NCI-H345 (cell line): ENCODE measurements at places on chromosomes 16 and 17.

DNA sequence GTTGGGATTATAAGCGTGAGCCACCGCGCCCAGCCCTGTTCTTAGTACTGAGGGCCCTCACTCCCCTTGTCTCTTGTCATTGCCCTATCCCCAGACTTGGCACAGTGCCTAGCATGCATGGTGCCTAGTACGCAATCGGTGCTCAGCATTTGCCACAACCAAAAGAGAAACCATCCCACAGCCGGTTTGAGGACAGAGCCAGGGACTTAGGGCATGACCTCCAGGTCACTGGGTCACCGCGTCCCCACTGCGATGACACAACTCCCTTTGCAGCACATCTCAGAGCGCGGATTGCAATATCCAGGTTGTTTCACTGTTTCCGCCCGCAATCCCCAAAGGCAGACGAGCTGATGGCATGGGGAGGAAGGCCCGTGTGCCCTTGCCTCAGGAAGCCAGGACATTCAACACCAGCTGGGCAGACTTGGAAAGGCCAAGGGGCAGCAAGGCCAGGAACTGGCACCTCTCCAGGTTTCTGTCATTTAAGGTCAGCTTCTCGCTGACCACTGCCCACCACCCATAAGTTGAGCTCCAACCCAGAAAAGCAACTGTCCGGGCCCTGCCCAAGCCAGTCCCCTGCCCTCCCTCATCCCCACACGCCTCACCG lies 274.5 kb downstream of the MRTFB start:
- DNase-seq = no peak

GRCh38 chr16:65024767-65025178 lies 97.1 kb downstream of the CDH11 start:
- no peak for DNase-seq

DNA sequence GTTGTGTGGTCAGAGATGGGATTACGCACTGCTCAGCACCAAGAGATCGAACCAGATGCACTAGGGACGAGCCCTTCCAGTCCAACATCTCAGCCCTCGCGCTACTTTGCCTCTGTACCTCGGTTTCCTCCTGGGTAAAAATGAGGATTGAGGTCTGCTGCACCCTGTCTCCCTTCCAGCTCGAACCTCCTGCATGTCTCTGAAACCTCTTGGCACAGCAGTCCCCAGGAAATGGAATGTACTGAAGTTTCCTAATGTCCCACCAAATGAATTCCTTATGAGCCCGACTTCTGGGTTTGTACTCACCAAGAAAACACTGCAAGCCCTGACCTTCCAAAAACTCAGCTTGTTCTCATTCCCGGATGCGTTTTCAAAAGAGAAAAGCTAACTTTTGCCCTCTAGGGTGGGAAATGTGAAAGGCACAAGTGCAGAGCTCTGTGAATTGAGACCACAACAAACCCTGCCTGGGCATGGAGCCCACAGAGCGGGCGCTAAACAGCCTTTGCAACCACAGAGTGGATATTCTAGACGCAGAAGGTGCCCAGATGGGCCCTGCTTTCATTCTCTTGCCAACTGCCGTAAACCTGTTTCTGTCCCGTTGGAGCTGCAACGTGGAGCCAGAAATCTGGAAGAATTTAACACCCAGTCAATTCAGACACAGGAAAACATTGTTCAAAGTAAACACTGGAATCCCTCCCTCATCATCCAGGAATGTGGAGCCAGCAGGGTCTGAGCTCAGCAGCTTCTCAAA lies 10.3 kb downstream of the CDRT4 start:
- no peak for DNase-seq

GRCh38 chr16:86819533-86819892 lies 241.2 kb downstream of the FOXL1 start:
- DNase-seq = no peak

DNA sequence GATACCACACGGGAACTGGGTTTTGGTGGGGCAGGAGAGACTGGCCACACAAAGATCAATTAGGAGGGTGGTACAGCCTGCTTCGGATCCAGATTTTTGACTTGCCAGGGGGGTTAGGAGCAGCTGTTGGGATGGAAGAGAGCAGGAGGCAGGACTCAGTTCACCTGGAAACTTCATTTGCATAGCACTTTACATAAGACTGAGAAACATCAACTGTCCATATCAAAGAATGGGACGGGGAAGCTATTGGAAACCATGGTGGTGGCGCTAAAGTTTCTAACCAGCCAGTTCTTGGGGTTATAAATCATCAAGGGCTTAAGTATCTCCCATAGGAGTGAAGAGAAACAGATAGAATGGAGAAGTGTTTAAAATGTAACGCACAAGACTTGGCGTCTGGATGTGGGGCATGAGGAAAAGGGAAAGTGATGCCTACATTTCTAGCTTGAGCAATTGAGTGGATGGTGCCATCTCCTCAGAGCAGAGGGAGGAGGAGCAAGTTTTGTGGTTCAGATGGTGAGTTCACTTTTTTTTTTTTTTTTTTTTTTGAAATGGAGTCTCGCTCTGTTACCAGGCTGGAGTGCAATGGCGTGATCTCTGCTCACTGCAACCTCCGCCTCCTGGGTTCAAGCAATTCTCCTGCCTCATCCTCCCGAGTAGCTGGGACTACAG lies 6.4 kb upstream of the SRCAP start:
- no peak for DNase-seq

DNA sequence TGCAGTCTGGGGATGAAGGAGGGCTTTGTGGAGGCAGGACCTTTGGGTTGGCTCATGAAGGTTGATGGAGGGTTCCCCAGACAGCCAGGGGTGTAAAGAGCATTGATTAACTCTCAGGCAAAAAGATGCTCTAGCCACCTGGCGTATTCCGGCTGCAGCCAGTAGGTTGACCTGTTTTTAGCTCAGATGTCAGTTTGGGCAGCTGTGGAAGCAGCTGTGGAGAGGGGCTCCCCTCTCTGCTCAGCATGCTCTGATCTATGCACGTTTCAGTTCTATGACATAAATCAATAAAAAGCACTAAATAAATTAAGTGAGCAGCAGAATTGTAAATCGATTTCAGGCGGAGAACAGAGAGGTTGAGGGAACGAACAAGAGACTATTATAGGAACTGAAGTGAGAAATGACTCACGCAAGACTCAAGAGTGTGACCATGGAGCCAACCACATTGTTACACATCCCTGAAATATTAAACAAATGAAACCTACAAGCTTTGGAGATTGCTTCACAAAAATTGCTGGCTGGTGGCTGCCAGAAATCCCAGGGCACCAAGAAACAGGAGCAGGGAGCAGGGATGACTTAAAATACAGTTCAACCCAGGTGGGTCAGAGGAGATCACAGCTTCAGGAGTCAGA lies 111.9 kb downstream of the GSG1L start:
- DNase-seq = no peak

- no peak for DNase-seq
Measured at GRCh38 chr16:54110016-54110981, 176.3 kb downstream of the IRX3 start.

GRCh38 chr17:81534157-81535006 lies 6.2 kb downstream of the FSCN2 start:
- DNase-seq = no peak

GRCh38 chr17:43529947-43530287 lies 16.2 kb downstream of the ETV4 start:
- no peak for DNase-seq

- no peak for DNase-seq
Measured at GRCh38 chr17:4945176-4945943, 3.0 kb downstream of the PFN1 start.

GRCh38 chr17:18004884-18005305 lies 32.2 kb downstream of the DRC3 start:
- DNase-seq = peak; percentile 11

DNA sequence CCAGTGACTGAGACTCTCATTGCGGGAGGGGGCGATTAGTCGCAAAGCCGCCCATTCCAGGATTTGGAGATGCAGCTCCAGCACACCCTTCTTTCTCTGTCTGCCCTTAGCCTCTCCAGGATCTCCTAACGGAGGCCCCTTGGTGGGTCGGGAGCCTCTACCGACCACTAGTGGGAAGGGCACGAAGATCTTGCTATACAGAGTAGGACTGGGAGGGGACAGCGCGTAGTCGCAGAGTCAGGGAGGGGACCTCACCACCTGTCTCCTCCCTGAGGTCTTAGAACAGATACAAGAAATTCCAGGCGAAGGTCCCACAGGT lies 588 bp upstream of the SMTNL2 start:
- no peak for DNase-seq

DNA sequence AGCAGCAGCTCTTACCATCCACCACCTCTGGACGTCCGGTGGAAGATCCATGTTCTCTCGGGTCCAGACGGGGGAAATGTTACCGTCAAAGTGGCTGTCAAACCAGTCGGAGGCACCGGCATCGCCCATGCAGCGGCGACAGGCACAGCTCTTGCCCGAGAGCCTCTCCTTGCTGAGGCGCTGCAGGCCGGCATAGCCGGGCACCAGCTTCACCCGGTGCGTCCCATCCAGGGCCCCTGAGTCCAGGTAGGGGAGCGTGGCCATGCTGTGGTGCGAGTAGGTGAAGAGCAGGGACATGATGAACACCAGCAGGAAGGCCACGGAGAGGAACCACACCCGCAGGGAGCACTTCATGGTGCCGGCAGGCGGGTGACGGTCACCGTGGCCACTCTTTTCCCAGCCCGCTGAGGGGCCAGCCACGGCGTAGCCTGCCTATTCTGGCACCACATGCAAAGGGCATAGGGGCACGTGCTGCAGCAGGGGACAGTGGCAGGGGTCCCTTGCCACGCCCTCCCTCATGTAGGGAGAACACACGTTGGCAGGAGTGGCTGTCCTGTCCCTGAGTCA lies 40.6 kb downstream of the ST3GAL2 start:
- DNase-seq = no peak

DNA sequence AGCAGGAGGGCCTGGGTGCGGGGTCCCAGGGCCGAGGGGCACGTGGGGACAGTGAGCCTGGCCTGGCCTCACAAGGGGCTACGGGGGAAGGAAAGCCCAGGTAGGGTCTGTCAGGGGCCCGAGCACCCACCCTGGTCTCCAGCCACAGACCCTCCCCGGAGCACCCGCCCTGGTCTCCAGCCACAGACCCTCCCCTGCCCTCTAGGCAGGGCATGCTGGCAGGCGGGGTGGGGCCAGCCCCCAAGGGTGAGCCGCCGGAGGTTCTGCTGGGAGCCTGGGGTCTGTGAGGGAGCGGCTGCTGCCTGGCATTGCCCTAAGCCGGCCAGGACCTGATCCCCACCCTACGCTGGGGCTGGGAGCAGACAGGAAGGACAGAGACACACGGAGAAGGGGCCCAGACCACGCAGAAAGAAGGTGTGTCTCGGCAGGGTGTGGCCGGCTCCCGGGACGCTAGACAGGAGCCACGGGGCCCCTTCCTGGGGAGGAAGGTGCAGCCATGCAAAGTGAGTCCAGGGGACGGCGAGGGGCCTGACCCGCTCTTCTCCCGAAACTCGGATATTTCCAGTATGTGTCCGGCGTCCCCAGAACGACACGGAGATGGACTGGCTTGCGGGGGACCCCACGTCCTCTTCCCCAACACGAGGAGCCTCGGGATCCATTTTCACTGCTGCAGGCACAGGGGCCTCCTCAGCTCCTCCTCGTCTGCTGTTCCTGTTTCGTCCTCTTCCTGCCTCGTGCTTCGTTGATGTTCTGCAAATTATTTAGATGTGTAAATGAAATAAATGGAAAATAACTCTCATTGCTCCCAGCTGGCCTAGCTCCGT lies 15.5 kb downstream of the UTS2R start:
- DNase-seq = no peak
